ENCODE measurements at places on chromosomes 11 and 22.

GRCh38 chr11:34603129-34604001, 17.5 kb upstream of the EHF start:
- DNase-seq, result no peak

GRCh38 chr11:112656772-112657428, 304.3 kb upstream of the NCAM1 start:
- no peak for DNase-seq

- no peak for DNase-seq
These were observed 92.7 kb downstream of the RPL27A start for GRCh38 chr11:8775332-8775731.

DNA sequence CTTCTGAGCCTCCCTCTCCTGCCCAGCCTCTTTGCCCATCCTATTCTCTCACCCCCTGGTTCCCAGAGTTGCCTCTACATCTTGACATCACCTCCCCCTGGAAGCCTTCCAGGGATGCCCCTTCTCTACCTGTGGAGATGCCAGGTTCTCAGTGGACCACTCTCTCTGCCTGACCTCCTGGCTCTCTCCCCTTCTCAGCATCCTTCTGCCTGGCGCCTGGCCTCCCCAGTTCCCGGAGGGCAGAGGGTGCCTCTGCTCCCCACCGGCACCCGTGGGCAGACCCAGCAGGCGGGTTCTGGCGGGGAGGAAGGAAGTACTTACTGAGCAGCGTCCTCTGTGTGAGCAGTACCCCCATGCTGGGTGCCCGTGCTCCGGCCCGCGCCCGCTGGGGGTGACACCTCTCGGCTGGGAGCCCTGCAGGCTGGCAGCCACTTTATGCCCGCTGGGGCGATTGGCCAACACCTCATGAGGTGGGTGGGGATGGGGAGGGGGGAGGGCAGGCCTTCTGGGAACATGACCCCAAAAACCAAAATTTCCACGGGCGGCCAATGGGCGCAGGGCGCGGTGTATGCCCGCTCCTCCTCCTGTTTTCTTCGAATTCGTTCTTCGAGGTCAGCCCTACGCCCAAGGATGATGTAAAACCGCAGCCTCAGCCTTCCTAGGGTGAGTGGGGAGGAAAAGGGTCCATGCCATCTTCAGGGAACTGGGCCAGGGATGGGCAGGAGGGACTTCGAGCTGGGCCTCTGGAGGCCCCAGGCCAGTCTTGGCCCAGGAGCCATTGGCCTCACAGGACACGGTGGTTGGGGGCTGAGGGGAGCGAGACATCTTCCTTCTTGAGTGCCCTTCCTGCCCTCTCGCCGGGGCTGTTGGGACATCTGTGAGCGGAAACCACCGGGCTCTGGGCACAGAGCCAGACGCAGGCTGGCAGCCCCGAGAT, at the start of gene OSM:
OSM (minus strand) TSS at position 407 of the 937 bp plus-strand sequence; CDS start at position 355, 52 bp downstream.
- peak; percentile 75 for DNase-seq

GRCh38 chr11:32052215-32052614, 38.7 kb upstream of the RCN1 start:
- DNase-seq, result peak; percentile 33

DNA sequence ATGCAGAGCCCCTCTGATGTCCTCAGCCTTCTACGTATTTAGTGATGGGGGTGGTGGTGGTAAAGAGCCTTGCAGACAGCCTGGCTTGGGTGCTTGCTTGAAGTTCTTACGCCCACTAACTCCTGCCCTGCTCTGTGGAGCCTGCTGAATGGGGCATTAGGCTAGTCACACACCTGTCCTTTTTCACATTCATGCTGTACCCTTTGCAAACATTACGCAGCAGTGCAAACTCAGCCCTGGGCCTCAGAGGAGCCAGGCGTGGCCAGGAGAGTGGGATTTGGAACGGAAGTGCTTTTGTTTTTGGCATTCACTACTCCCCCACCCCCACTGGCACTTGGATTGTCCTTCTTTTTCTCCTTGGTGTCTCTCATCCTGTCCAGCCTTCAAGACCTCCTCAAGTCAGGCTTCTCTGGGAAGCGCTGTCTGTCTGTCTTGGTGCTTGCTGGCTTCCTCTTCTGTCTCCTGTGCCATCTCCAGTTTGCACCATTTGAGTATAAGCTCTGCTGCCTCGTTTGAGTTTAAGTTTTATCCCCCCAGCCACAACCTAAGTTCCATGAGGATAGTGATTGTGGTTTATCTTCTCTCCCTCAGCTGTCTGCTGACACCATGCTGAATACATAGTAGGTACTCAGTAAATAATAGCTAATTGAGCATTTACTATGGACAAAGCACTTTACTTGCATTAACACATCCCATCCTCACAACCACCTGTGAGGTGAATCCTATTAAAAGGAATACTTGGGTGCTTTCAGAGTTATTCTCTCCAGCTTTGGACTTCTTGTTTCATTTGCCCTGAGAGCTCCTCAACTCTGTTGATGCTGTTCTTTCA, 26.7 kb downstream of the ZBTB16 start:
- DNase-seq, result no peak

GRCh38 chr11:9148727-9149126, 57.3 kb upstream of the SCUBE2 start:
- no peak for DNase-seq

GRCh38 chr11:77726524-77726923, 88.9 kb upstream of the CLNS1A start:
- no peak for DNase-seq

DNA sequence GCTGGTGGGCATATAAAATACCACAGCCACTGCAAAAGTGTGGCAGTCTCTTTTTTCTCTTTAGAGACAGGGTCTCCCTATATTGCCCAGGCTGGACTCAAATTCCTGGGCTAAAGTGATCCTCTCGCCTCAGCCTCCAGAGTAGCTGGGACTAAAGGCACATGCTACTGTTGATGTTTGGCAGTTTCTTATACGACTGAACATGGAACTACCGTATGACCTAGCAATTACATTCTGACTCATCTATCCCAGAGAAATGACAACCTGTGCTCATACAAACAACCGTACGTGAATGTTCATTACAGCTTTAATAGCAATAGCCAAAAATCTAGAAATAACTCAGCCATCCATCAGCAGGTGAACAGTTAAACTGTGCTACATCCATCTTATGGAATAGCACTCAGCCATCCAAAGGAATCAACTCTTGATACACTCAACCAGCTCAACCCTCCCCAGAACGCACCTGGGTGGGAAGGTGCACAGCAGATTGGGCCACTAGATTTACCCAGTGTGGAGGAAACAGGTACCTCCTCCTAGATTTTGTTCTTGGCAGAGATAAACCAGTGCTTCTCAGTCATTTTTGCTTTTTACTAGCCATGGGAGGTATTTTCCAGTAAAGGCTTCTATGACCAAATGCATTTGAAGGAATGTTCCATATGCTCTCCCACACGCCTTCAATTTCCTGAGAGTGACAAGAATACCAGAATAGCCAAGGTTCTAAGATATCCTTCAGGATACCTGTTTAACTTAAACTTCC, 130.5 kb downstream of the MED15 start:
- no peak for DNase-seq

- no peak for DNase-seq
These were observed 3.7 kb upstream of the ACY3 start for GRCh38 chr11:67654225-67654624.

- DNase-seq, result no peak
These were observed 132.4 kb downstream of the MN1 start for GRCh38 chr22:27668828-27669797.

DNA sequence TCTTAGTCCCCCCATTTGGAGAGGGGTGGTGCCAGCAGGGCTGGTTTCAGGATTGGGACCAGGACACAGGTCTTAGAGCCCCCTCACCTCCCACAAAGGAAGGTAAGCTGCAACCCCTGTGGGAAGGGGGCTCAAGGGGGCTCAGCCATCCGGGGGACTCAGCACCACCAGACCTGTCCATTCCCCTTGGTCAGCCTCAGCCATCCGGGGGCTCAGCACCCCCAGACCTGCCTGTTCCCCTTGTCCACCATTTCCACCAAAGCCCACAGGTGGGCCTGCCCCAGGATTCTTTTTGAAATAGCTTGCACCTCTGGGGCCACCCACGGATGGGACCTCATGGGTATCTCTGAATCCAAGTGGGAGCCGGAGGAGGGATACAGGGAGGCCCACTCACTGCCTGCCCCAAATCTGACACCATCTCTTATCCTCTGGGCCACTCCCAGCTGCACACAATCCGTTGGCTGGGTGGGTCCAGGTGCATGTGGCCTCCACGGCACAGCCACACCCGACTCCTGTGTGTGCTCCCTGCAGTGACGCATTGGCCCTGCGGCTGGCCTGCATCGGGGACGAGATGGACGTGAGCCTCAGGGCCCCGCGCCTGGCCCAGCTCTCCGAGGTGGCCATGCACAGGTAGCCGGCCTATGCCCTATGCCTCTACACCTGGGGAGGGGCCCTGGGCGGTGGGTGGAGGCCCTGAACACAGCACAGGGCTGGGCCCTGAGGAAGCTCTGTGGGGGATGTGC, 15.9 kb downstream of the MCAT start:
- no peak for DNase-seq

DNA sequence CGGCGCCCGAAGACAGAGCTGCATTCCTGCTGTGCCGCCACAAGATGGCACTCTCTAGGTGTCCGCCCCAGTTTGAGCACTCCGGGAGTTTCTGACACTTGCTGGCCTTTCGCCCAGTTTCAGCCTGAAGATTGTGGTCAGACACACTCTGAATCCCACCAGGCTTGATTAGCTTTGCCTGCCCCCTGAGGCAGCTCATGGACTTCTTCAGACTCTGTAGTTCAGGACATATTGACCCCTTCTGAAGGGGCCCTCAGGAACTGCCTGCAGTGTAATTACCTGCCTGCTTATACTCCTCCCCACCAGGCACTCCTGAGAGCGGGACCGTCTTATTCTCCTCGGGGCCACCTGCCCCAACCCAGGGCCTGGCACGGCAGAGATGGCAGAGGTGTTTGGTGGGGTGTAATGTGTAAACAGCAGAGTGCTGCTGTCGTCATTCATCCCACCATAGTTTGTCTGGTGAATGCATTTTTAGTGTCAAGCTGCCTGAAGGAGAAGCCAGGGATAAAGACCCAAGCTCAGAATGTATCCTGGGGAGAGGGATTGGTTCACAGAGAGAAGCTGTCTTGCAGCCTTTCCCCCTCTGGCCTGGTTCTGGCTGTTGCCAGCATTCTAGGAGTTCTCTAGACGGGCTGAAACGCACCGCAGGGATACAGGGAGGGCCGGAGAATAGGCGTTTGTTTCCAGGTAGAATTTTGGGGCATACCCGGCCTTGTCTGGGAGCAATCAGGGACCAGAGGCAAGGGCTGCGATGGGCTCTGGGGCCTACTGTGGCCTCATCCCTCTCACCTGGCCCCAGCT, 46.4 kb downstream of the EIF3F start:
- peak; percentile 31 for DNase-seq

- DNase-seq, result no peak
These were observed at the start of gene NR1H3 for GRCh38 chr11:47257517-47258316. Gene NR1H3 (plus strand): TSS chr11:47257996. CDS start chr11:47259217, 1,221 bp downstream.

- no peak for DNase-seq
These were observed 15.7 kb downstream of the MRGPRF start for GRCh38 chr11:68997124-68997994.

- DNase-seq, result no peak
These were observed 69.0 kb upstream of the ARFGAP3 start for GRCh38 chr22:42926104-42926503.

GRCh38 chr11:131737357-131737756, 366.9 kb downstream of the NTM start:
- DNase-seq, result no peak

DNA sequence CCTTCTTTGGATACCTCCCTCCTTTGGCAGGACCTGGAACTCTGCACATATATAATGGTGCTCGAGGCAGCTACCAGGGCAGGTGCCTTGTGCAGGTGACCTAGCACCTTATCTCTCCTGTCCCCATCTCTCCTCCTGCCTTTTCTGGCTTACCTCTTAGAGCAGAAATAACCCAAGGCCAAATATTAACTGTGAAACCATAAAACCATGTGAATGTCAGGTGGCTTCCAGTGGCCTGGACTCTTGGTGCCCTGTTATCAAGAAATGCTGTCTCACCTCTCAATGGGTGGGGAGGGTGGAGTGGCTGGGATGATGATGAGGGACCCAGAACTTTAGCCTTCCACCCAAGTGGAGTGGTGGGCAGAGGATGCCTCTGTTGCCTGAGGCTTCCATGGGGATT, 42.9 kb downstream of the YWHAH start:
- DNase-seq, result no peak

DNA sequence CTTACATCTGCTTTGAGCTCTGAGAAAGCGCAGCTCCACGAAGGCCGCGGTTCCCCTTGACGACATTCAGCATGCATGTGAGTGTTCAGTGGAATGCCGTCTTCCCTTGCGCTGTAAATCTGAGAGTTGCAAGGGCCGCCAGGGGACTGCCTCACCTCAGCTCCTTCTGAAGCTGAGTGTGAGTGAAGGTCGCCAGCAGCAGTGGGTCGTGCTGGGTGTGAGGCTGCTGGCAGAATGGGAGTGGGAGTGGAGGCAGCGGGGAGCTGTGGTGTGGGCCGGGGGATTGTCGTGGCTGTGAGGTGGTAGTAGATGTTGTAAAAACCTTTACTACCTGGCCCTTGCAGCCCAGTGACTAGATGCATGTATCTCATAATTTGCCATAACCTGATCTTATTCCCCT, 65.2 kb downstream of the PPP6R2 start:
- no peak for DNase-seq
